ENCODE measurements at places on chromosomes 5 and 9. TPM values are rescaled to one million over a fixed set of nuclear protein-coding genes. Genes with fewer than 3 reads are reported as not detected.

DNA sequence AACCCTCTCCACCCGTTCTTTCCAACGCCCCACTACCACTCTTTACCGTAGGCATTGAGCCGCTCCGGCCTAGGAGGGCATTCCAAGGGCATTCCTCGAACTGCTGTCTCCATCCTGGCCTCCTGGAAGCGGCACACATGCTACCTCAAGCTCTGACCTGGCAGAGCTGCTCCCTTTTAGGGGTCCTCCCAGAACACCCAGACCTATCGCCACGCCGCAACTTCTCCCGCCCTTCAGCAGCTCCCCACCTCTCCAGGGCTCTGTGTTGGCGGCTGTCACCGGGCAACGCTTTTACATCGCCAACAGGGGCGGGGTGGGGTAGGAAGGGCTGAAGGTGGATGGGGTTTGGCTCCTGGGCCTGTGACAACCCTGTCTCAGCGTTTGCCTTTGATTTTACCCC lies 4.6 kb upstream of the MYORG start:
- H3K4me3 ChIP-seq, result peak overlapping the region; percentile 48
- DNase-seq, result no peak
- H3K4me1 ChIP-seq, result peaks cover 39% of the 10 kb centered on the region
- H3K27ac ChIP-seq, result no peak overlapping the region
- H3K27me3 ChIP-seq, result peaks cover 3% of the 10 kb centered on the region

DNA sequence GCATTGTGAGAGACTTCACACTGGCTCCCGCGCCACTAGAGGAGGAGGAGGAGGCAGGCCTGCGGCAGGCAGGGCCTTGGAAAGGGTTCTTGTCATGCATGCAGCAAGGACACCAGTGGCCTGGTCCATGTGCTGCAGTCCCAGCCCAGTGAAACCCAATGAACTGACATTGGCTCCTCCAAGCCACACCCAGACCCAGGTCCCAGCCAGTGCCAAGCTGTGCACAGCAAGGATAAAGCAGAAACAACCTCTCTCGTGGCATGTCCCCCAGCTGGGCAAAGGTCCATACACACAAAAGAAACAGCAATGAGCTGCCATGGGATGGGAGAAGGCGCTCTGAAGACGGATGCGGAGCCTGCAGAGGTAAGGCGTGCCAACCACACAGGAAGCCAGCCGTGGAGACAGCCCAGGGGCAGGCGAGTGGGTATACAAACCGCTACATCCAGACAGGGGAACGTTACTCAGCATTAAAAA lies 89.2 kb downstream of the SEMA4D start:
- H3K27me3 ChIP-seq, result no peaks in the 10 kb centered on the region
- peak overlapping the region; percentile 42 for H3K4me3 ChIP-seq
- peak overlapping the region; percentile 52 for H3K27ac ChIP-seq
- peaks cover 94% of the 10 kb centered on the region for H3K4me1 ChIP-seq
- peak; percentile 81 for DNase-seq

GRCh38 chr9:23824830-23825591 lies 1.0 kb downstream of the ELAVL2 start:
- DNase-seq, result no peak
- H3K4me1 ChIP-seq, result no peaks in the 10 kb centered on the region
- H3K27ac ChIP-seq, result no peak overlapping the region
- peaks cover 12% of the 10 kb centered on the region for H3K27me3 ChIP-seq

- H3K4me3 ChIP-seq, result peak overlapping the region; percentile 88
- no peak for DNase-seq
- no peaks in the 10 kb centered on the region for H3K27me3 ChIP-seq
- H3K36me3 ChIP-seq, result peaks cover 2% of the 10 kb centered on the region
- peaks cover 7% of the 10 kb centered on the region for H3K4me1 ChIP-seq
Measured at GRCh38 chr5:53560028-53560427, 411 bp upstream of the NDUFS4 start.

DNA sequence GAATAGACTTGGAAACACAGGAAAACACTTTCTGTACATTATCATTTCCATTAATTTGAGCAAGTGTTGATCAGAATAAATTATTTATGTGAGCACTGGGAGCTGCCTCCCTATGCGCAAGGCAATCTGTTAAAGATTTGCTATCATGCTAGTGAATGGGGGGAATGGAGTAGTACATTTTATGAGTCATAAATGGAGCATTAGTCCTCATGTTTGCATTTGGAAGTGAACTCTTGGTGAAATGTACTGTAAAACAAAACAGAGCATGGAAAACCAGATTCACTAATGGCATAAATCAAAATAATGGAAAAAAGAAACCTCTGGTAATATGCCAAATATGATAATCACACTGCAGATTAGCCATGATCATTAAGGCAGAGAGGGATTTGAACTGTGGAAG lies 40.5 kb upstream of the TMC1 start:
- no peaks in the 10 kb centered on the region for H3K36me3 ChIP-seq
- no peak overlapping the region for H3K27ac ChIP-seq
- H3K4me1 ChIP-seq, result peaks cover 3% of the 10 kb centered on the region
- no peaks in the 10 kb centered on the region for H3K27me3 ChIP-seq
- no peak overlapping the region for H3K4me3 ChIP-seq
- no peak for DNase-seq

GRCh38 chr5:75558981-75559632 lies 47.4 kb downstream of the POLK start:
- H3K4me1 ChIP-seq, result no peaks in the 10 kb centered on the region
- no peaks in the 10 kb centered on the region for H3K36me3 ChIP-seq
- H3K4me3 ChIP-seq, result no peak overlapping the region

DNA sequence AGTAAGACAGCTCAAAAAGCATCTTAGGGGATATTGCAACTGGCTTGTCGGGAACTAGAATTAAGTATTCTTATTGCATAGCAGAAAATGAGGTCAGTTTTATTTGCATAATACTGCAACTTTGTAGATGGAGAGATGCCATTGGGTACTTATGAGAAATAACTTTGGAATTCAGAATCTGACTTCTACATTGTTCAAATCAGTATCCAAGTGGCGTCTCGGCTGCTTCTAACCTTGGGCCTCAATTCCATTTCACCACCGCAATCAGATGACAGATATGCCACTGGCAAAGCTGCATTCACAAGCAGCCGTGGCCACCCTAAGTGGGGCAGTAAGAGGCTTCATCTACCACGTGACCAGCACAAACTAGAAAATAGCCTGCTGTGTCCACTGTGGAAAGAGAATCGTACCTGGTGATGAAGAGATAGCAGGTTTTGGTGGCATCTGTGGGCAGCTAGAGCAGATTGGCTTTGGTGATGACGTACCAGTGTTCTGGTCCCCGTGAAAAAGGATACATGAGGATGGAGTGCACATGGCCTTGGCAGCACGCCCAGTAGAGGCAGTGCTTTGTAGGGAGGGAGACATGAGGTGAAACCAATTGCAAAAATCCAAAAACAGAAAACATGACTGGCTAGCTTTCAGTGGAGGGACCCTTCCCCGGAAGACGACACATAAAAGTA lies 116.6 kb downstream of the KLHL3 start:
- H3K4me3 ChIP-seq, result no peak overlapping the region
- no peaks in the 10 kb centered on the region for H3K27me3 ChIP-seq

The KIF12 gene
- not detected for total RNA-seq

The NPR3 gene
- 0.73 TPM for total RNA-seq

The PFDN1 gene
- 27.9 TPM for total RNA-seq

The CDC23 gene
- 23.8 TPM for total RNA-seq

The SPOCK1 gene
- total RNA-seq, result not detected

The SLC6A7 gene
- not detected for total RNA-seq

The FBP2 gene
- not detected for total RNA-seq

The ZFP2 gene
- total RNA-seq, result 0.65 TPM

All from T-cell (primary cell).